ENCODE measurements at places on chromosomes 7 and 10. TPM values are rescaled to one million over a fixed set of nuclear protein-coding genes. Genes with fewer than 3 reads are reported as not detected.

LMBR1 gene
- 79.6 TPM for total RNA-seq

SLC26A5 gene
- total RNA-seq = not detected

TMEM213 gene
- not detected for total RNA-seq

C1QL3 gene
- not detected for total RNA-seq

CFAP70 gene
- total RNA-seq = 0.79 TPM

C10orf143 gene
- total RNA-seq = 0.26 TPM

BAZ1B gene
- 42.4 TPM for total RNA-seq

DNA sequence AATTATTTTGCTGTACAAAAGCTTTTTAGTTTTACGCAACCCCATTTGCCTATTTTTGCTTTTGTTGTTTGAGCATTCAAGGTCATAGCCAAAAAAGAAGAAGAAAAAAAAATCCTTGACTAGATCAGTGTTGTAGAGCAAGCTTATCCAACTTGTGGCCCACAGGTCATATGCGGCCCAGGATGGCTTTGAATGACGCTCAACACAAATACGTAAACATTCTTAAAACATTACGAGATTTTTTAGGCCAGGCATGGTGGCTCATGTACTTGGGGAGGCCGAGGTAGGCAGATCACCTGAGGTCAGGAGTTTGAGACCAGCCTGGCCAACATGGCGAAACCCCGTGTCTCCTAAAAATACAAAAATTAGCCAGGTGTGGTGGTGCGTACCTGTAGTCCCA is 8.1 kb upstream of the MALSU1 start:
- no peak for DNase-seq

DNA sequence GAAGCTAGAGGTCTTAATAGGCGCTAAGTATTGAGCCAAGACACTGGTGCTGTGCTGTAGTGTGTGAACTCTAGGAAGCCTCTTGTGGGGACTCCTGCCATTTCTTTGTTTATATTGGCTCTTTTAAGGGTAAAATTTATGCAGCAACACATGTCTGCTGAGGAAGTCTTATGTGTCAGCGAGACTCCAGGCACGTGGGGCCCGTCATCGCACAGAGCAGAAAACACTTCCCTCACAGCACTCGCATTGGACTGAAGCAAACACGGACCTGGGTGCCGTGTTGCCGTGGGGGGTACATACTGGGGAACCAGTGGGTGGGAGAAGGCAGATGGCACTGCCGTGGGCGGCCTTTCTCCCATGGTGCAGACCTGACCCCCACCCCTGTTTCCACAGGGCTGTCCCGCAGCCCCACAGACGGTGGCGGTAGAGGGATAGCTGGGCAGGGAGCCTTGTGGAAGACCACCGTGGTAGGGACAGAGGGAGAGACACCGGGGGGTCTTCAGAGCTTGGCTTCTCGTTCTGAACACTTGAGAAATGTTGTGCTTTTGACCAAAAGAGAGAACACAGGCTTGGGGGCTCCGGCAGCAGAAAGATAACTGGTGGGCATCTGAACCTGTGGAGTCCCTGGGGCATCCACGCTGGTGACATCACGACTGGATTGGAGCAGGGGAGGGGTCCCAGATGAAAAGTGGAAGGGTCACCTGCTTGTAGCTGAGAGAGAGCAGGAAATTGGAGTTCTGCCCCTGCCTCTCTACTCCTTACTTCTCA is 284.7 kb upstream of the SHH start:
- no peak for DNase-seq

DNA sequence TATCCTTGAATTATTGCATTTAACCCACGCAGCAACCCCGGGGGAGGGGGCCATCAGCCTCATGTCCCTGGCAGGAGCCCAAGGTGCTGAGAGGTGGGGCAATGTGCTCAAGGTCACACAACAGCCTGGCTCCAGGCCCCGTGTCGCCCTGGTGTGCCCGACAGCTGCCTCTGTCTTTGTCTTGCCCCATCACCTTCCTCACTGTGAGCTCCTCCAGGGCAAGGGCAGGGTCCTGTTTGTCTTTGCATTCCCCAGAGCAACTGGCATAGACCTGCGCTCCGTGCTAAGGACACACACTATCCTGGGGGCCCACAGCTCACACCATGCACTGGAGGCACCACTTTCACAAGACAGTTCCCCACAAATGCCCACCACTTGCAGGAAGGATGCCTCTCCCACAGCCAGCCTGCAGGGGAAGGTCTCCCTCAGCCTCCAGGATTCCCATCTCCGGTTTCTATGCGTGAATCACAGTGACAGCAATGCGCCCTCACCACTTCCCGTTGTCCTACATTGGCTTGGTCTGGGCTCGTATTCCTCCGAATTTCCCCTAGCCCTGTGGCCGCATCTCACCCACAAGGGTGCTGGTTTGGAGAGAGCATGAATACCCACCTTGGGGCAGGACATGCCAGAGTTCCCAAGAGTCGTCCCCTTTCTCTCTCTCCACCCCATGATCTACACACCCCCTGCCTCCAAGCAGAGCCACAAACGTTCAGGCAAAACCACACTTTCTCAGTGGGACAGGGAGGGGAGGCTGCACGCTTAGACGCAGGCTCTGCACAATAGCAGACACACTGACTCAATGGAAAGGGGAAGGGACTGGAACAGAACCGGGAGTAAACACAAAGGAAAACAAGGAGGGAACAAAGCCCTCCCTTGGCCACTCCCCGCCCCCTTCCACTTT is 10.3 kb downstream of the ITPRIP start:
- peak; percentile 85 for DNase-seq

DNA sequence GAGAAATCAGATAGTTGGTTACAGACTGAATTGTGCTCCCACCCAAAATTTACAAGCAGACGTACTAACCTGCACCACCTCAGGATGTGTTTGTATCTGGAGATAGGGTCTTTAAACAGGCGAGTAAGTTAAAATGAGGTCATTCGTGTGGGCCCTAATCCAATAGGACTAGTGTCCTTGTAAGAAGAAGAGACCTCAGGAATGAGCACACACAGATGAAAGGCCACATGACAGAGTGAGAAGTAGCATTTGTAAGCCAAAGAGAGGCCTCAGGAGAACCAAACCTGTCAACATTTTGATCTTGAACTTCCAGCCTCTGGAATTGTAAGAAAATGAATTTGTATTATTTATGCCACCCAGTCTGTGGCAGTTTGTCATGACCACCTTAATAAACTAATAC is 149.5 kb upstream of the VWC2 start:
- no peak for DNase-seq

- DNase-seq = no peak
Measured at GRCh38 chr7:44154703-44155102, 13.6 kb upstream of the MYL7 start.

DNA sequence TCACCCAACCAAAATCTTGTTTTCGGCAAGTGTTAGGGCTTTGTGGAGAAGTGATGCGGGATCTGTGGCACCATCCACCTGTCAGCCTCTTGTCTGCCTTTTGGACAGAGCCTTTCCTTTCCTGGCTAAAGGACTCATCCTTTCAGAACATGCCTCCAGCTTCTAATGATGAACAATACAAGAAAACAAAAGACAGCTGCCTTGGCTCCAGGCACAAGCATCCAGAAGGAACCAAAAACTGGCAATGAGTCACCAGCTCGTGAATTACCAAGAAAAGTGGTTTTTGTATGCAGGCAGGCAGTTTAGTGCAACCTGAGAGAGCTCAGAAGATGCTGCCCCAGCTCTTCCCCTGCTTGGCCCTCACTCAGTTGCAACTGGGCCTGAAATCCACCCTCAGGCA is 84.6 kb upstream of the NAMPT start:
- peak; percentile 72 for DNase-seq

- peak; percentile 84 for DNase-seq
Measured at GRCh38 chr10:80453056-80453841, 861 bp upstream of the TSPAN14 start.

GRCh38 chr7:30390736-30391636 is 87.6 kb downstream of the NOD1 start:
- DNase-seq = peak; percentile 18

DNA sequence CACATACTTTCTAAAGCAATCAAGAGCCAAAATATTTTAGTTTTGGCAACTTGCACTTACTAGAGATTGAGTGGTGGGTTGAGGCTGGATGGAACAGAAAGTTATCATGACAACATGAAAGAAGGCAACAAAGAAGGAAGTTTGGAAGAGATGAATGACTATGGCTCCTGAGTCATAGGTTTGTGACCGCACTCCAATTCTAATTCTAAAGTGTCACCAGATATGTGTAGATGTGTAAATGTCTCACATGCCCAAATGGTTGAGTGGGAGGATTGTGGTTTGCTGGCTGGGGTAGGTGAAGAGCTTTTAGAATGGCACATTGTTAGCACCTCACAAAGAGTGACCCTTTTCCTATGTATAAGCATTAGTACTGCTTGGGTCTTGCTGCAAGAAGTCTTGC is 20.2 kb downstream of the TAS2R16 start:
- DNase-seq = peak; percentile 37

DNA sequence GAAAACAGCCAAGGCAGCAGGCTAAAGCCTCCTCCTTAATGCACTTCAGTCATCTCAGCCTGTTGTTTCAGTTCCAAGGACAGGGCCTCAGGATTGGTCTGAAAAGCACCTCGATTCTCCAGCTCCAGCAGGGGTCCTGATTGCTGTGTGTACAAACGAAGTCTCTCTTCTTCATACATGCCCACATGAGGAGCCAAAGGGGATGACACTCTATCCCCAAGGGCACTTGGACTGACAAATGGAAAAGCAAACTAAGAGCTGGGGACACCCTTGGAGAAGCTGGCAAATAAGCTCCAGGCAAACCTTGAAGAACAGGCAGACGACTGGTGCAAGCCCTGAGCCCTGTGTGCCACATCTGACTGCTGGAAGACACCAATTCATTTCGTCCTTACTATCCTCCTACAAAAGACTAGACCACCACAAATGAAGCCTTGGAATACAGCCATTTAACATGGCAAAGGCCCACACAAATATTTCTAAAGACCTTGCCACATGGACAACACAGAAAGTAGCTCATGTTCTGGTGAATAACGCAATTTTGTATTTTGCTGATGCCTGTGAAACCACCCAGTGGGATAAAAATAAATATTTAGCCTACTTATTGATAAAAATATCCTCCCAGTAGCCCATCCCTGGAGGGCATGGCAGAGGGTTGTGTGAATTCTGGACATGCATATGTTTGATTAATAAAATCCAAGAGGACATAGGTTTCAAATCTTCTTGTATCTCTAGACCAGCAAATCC is 61.9 kb downstream of the PARD3 start:
- DNase-seq = no peak

DNA sequence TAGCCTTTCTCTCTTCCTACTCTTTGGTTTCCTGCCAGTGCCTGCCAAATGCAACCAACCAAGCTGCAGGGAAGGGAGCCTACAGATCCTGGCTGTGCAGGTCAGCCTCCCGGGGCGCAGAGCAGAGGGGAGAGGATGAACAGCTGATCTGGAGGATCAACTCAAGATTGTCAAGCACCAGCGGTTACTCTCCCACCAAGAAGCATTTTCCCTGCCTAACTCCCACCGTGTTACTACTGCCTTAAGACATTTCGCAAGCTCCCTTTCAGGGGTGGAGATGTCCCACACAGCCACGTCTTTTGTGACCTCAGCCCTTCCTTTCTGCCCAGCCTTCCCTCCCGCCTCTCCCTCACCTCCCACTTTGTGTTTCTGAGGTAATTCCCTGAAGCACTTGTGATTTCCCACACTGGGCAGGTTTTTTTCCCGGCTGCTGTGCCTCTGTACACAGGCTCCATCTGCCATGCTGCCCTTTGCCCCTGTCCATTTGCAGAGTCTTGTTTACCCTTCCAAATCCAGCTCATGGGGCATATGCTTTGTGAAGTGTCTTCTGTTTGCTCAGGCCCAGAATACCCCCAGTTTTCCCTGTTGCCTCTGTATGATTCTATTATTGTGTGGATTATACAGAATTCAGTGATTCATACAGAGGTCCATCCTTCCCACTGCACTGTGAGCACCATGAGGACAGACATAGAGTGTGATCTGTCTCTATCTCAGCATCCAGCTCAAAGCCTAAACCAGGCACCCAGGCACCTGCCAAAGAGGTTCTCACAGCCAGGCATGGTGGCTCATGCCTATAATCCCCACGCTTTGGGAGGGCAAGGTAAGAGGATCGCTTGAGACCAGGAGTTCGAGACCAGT is 40.9 kb upstream of the PAPSS2 start:
- no peak for DNase-seq

DNA sequence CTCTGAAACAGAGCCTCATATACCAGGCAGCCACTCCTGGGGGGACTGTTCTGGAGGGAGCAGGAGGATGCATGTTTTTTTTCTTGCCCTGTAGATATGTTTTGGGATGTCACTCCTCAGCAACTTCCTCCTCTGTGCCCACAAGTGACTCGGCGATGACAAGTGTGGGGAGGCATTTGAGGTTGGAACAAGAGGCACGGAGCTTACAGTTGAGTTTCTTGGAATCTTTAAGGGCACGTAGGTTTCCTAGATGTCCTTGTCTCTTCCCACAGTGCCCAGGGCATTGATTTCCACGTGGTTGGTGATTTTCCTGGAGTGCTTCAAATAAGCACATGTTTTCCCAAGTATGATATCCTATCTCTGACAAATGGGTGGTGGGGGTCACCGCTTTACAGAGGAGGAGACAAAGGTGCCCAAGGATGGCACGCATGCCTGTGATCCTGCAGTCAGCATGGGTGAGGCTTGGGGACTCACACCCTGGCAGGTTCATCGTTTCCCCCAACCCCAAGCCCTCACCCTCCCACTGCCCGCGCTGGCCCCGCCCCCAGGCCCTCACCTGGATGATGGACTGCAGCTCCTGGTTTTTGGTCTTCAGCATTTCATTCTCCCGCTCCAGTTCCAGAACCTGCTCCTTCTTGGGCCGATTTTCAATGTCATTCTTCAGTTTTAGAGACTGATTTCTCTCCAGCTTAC is 95.2 kb upstream of the GNA12 start:
- peak; percentile 48 for DNase-seq

DNA sequence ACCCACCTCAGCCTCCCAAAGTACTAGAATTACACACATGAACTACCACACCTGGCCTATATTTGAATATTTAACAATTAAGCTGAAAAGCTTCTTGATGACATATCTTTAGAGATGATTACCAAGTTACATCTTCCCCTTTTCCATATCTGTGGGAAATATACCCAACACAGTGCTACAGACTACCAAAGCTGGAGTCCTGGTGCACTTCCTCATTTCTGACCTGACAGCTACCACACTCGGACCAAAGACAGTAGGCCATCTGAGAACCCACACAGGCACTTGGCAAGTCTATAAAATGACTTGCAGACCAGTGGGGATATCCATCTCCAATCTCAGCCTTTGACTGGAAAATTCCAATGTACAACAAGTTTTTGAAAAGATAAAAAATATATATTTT is 270.4 kb upstream of the KLF14 start:
- no peak for DNase-seq

GRCh38 chr10:42872865-42873435 is 90.4 kb downstream of the BMS1 start:
- DNase-seq = no peak

GRCh38 chr7:29196191-29196590 is 1.6 kb downstream of the CHN2 start:
- no peak for DNase-seq
